Gastroesophageal sphincter (tissue), 4 donors: ENCODE measurements at places on chromosomes 11 and 22.

DNA sequence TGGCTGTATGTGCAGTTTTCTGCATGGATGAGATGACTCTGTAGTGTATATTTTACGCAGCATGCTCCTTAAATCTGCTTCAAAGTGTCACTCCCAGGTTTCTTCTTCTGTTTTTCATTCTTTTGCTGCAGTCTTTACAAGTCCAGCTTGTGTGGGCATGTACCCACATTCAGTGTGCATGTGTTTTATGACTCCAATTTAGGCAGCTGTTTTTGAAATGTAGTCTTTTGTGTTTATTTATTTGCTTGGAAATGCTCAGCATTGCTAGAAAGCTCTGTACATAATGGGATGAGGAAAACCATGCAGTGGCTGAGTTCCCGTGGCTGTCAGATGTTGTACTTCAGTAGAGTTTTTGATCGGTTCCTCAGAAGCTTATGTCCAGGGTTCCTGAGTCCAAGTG lies 138.5 kb downstream of the ARHGAP42 start:
- no peak for ATAC-seq

- ATAC-seq: peak; percentile 82
Observed at GRCh38 chr22:32920032-32920628, 118.6 kb downstream of the TIMP3 start.

- no peak for ATAC-seq
Observed at GRCh38 chr11:62148271-62148980, 24.6 kb downstream of the INCENP start.

DNA sequence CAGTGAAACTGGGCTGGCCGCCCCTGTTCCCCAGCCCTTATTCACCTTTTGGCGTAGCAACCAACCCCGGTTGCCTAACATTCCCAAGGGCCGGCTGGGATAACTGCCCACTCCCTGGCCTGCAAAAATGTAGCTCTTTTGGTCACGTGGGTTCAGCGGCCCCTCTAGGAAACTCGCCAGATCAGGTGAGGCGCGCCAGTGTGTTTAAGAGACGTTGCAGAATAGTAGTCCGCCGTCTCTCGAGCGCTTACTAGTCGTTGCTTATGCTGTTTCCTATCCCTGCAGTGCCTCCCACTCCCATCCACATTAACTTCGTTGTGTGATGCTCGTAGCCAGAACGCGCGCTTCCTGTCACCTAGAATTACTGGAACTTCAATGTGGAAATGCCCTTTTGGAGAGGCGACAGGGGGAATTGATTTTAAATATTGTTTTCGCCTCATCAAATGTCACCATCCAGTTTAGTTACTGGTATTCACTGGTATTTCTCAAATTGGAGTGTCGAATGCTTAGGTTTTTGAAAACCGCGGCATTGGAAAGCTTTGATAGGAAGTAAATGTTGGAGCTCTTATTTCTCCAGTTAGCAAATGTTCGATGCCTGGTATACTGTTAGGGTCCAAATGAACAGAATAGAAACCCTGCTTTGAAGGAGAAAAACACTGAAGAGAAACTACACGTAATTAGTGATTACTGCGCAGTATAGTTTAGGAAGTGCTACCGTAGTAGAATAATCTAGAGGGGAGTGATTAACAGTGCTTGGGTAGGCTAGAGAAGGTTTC lies 823 bp downstream of the CEP57 start:
- ATAC-seq: peak; percentile 3

DNA sequence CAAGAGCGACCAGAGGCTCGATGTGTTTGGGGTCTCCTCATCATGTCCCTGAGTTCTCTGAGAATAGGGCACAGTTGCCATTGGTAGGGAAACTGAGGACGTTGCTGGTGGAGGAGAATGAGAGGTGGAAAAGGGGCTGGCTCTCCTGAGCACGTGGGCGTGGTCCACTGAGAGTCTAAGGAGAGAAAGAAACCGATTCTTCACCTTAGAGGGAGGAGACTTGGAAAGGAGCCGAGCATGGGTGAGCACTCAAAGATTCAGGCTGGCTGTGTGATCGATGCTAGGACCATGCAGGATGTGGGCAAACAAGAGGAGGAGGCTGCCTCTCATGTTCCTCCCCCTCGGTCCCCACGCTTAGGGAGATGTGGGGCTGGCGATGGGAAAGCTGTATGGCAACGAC lies 19.8 kb upstream of the TLCD5 start:
- ATAC-seq: no peak

GRCh38 chr11:44698252-44698912 lies 28.4 kb upstream of the TSPAN18 start:
- ATAC-seq: no peak

- no peak for ATAC-seq
Observed at GRCh38 chr11:7849018-7849417, 52.3 kb upstream of the OR5P2 start.

- no peak for ATAC-seq
Observed at GRCh38 chr22:42961810-42962209, 53.1 kb downstream of the PACSIN2 start.

DNA sequence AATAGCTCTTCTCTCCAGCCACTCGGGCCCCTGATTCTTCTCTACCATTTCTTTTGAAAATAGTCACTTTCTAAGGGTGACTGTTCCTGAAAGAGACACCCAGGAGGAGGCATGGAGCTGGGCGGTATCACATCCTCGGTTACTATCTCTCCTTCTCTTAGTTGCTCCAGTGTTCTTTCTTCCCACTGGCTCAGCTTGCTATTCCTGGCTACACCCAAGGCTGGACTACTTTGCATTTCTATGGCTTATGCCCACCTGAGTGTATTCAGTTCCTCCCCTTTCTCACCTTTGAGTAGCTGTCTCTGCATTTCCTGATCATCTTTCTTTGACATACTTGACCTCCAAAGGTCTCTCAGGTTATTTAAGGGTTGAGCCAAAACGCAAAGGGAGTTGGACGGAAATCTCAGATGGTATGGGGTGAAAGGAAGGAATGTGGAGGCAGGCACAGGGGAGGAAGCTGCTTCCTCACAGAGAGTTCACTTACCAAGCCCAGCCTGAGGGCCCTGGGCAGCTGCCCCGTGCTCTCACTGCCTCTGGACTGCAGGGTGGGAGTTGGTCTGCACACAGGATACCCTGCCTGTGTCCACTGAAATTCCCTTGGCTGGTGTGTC lies 155.7 kb downstream of the SNX19 start:
- ATAC-seq: no peak

- no peak for ATAC-seq
Observed at GRCh38 chr11:102147015-102147414, 36.8 kb downstream of the YAP1 start.
